ENCODE measurements at places on chromosomes 16 and 17.

DNA sequence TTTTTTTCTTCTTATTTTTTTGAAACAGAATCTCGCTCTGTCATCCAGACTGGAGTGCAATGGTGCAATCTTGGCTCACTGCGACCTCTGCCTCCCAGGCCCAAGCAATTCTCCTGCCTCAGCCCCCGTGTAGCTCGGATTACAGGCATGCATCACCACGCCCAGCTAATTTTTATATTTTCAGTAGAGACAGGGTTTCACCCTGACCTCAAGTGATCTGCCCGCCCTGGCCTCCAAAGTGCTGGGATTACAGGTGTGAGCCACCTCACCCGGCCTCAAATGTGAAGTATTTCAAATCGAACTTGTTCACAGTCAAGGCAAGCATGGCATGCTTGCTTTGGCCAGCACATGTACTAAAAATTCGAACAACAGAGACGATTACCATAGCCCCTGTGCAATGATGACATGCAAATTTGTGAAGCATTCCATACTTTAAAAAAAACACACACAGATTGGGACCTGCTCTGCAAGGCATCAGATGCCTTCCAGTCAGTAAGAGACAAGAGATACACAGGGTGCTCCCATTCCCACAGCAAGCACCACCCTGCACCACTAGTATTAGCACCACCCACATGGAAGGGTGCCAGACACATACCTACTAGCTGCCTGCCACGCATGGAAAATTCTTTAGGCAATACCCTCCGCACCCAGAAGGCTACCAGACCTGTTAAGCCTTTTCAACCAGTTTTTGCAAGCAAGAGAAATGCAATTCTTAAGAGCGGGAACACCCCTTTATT, 47.2 kb downstream of the ANKRD11 start:
- DNase-seq: no peak

GRCh38 chr16:83882163-83882885, 16.6 kb upstream of the MLYCD start:
- DNase-seq: no peak

- no peak for DNase-seq
Observed at GRCh38 chr17:60699090-60699489, 21.4 kb downstream of the BCAS3 start.

DNA sequence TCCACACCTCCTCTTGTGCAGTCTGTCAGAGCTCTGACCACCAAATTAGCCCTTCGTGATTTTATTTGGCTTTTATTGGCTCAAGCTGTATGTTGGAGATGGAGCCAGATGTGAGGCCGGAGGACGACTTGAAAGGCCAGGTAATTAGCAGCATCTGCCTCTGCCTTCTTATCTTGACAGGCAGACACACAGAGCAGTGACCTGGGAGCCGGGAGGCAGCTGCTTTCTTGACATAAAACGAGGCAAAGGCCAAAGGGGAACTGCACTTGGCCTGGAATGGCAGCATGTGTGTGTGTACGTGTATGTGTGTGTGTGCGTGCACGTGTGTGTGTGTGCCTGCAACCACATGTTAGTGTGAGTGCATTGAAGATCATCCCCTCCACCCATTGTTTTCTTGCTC, 56.9 kb upstream of the BRD7 start:
- no peak for DNase-seq

- no peak for DNase-seq
Observed at GRCh38 chr16:54407596-54407995, 121.0 kb upstream of the IRX3 start.

DNA sequence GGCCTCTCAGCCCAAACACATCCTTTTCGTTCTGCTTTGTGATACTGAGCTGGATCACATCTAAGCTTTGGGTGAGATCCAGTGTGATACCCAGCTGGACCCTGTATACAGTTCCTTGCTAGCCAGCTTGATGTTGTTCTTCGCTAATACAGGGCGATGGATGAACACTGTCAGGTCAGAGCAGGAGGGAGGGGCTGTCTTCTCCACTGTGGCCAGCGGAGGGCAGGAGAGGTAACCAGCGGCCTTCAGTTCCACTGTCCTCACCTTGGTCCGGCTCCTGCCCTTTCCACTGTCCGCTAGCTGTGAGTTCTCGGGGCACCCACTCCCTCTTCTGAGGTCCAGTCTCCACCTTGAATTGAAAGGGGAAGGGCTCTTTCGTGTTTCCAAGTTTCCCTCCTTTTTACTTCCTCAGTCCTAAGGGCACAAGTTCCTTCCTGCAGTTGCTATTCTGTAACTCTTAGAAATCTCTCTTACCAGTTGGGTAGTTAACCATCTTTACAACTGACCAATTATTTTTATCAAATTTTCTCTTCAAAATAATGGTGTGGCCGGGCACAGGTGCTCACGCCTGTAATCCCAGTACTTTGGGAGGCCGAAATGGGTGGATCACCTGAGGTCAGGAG, 3.0 kb upstream of the ZNF213 start:
- DNase-seq: no peak

DNA sequence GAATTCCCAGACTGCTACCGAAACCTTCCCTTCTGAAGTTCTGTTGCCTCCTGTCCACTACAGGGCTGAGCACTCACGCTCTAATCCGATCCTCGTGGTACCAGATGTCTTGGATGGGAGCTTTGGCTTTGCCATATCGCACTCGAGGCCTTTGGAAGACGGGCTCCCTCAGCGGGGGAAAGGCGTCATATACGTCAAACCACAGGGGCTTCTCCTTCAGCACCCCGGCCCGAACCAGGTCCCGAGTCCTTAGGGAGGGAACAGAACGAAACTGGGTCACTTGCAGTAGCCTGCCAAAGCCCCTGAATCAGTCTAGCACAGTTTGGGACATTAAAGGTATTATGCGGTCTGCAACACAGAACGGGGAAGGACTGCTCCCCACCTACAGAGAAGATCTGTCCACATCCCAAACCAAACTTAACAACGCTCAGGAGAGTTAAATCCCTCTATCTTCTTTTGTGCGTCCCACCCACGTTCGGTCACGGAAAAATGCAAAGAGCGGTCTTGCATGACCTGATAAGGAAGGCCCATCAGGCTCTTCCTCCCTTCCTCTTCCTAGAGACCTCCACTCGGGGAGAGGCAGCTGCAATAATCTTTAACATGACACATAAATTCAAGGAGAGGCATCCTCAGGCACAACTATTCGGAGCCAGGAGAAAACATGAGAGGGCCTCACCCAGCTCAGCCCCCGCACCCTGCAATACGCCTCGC, 526 bp downstream of the MRPS23 start:
- no peak for DNase-seq
